ENCODE measurements at places on chromosomes 4 and X.

GRCh38 chr4:118175506-118175905, 141.2 kb downstream of the NDST3 start:
- no peak for DNase-seq

GRCh38 chr4:35399912-35400311, 844.4 kb downstream of the ARAP2 start:
- DNase-seq, result no peak

DNA sequence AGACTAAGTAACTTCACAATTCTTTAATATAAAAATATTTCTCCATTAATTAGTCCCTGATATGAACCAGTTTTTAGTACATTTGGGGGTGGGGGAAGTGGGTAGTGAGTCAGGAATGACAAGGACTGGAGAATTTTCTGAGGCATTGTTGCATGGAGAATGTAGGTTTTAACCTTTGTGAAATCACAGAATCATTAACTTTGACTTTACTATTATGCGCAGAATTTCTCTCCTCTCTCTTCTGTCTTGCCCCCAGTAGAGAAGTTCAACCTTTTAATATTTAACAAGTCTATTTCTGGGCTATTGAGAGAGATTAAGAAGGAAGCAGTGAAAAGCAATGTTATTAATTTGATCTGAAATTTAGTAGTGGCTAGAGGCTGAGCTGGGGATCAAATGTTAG, 597.0 kb downstream of the PCDH18 start:
- DNase-seq, result peak; percentile 2

- no peak for DNase-seq
Observed at GRCh38 chr4:173288698-173289352, 45.3 kb downstream of the HMGB2 start.

DNA sequence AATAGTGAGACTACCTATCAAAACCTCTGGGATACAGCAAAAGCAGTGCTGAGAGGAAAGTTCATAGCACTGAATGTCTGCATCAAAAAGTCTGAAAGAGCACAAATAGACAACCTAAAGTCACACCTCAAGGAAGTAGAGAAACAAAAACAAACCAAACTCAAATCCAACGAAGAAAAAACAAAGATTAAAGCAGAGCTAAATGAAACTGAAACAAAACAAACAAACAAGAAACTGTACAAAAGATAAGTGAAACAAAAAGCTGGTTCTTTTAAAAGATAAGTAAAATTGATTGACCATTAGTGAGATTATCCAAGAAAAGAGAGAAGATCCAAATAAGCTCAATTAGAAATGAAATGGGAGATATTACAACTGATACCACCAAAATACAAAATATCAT, 378.3 kb upstream of the NDST4 start:
- DNase-seq, result no peak

DNA sequence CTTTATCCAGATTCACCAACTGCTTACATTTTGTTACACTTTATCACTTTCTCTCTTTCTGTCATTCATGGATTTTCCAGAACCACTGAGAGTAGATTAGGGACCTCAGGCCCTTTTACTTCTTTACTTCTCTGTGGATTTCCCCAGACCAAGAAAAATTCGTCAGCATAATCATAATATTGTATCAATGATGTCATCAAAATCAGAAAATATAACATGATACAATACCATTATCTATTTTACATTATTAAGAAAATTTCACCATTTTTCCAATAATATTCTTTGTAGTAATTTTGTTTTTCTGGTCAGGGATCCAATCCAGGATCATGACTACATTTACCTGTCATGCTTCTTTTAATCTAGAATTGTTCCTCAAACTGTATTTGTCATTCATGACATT, 494.2 kb downstream of the IQCM start:
- DNase-seq, result no peak

- DNase-seq, result no peak
Observed at GRCh38 chrX:38347136-38347535, 5.3 kb upstream of the OTC start.

GRCh38 chr4:120918788-120919187, 3.7 kb downstream of the PRDM5 start:
- peak; percentile 3 for DNase-seq

Data from NCI-H69 (cell line).